ENCODE measurements at places on chromosomes 7 and 10. TPM values are rescaled to one million over a fixed set of nuclear protein-coding genes. Genes with fewer than 3 reads are reported as not detected.

DNA sequence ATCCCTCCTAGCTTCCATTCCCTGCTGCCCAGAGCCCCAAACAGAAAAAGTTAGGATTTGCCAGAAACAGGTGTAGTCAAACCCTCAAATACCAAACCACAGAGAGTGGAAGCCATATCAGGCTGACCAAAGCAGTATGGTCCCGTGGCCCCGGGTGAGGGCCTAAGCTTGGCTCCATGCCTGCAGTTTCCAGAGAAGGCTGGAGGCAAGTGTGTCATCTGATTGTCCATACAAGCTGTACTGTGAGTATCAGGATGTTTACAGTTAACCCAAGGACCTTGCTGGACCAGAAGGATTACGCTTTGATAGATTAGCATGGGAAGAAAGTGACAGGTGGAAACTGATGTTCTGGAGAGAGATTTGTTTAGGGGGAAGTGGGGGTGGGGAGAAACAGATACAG is 96.3 kb downstream of the PRKAG2 start:
- no peak for DNase-seq
- no peaks in the 10 kb centered on the region for H3K27me3 ChIP-seq
- H3K27ac ChIP-seq = no peak overlapping the region
- peaks cover 14% of the 10 kb centered on the region for H3K36me3 ChIP-seq
- H3K4me1 ChIP-seq = no peaks in the 10 kb centered on the region

- no peaks in the 10 kb centered on the region for H3K27me3 ChIP-seq
- H3K27ac ChIP-seq = no peak overlapping the region
- H3K4me1 ChIP-seq = peaks cover 11% of the 10 kb centered on the region
- no peak overlapping the region for H3K4me3 ChIP-seq
Observed at GRCh38 chr7:39971924-39972323, 21.9 kb downstream of the CDK13 start.

DNA sequence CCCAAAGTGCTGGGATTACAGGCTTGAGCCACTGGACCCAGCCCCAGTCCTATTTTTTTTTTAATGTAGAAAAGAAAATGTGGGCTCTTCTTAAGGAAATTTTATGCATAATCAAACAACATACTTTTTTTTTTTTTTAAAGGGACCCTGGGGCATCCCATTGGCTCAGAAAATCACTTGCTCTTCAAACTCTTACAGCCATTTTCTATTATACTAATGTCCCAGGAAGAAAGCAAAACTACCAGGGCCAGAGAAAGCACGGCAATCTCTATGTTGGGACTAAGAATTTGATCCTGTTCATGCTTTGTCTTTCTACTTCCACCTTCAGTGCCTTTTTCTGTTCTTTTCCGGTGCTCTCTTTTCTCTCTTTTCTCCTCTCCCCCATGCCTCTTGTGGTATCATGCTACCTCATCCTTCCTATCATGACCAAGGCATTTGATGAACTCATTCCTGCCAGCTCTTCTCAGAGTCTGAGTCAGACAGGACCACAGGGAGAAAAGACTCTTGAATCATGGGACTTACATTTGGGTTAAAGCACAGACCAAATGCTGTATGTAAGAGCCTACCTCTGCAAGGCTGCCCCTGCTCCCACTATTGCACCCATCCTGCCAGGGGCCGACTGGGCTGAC is 76.4 kb upstream of the CCNY start:
- no peaks in the 10 kb centered on the region for H3K27me3 ChIP-seq
- H3K27ac ChIP-seq = no peak overlapping the region
- H3K4me1 ChIP-seq = no peaks in the 10 kb centered on the region

The OR9A2 gene
- total RNA-seq = not detected

DNA sequence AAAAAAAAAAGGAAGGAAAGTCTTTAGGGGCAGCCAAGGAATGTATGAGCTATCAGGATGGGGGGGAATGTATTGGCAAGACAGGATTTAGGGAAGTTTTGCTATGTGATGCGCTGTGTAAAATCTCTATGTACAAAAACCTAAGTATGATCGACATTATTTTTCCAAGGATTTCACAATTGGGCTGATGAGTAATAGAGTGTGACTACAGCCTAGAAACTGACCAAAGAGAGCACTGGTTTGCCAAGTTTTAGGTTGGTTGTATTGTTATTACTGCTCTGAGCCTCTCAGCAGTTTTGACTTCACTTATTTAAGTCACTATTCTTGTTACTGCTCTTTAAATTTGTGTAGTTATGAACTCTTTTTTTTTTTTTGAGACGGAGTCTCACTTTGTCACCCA is 107.3 kb downstream of the NRCAM start:
- no peaks in the 10 kb centered on the region for H3K4me1 ChIP-seq
- H3K4me3 ChIP-seq = no peak overlapping the region
- no peak for DNase-seq
- no peak overlapping the region for H3K27ac ChIP-seq

- H3K4me1 ChIP-seq = no peaks in the 10 kb centered on the region
- no peaks in the 10 kb centered on the region for H3K27me3 ChIP-seq
- H3K36me3 ChIP-seq = no peaks in the 10 kb centered on the region
- H3K4me3 ChIP-seq = no peak overlapping the region
Observed at GRCh38 chr7:38107486-38107893, 70.6 kb upstream of the STARD3NL start.

DNA sequence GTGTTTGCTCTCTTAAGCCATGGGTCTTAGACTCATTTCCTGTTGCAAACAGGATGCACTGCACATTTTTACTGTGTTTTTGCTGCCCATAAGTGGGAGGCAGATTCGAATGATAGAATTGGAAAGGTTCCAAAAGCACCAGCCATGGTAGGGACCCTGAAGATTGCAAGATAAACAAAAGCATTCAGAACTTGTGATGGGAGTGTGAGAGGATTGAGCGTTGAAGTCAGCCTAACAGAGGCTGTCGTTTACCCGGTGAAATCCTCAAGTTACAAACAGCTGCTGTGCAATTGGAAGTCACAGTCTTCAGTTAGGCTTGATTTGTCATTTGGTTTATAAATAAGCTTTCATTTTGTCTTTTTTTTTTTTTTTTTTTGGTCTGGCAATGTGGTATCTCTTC is 192.7 kb upstream of the MKI67 start:
- no peak overlapping the region for H3K27ac ChIP-seq
- no peak for DNase-seq

DNA sequence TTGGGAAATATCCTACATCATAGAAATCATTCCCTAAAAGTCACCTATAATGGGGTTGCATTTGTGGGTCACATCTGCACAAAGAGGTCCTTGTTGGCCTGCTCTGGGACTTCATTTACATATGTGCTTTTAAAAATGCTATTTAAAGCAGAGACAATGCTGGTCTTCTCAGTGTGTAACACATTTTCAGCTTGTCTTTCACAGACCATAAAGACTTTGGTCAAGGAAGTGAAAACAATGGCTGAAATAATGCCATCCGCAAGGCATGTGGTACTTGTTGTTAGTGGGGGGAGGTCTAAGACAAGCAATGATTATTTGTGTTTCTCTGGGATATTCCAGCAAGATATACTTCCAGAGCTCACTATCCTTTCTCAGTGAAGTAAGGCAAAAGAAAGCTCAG is 84.6 kb upstream of the PDLIM1 start:
- peaks cover 58% of the 10 kb centered on the region for H3K4me1 ChIP-seq
- no peaks in the 10 kb centered on the region for H3K27me3 ChIP-seq
- no peak for DNase-seq

DNA sequence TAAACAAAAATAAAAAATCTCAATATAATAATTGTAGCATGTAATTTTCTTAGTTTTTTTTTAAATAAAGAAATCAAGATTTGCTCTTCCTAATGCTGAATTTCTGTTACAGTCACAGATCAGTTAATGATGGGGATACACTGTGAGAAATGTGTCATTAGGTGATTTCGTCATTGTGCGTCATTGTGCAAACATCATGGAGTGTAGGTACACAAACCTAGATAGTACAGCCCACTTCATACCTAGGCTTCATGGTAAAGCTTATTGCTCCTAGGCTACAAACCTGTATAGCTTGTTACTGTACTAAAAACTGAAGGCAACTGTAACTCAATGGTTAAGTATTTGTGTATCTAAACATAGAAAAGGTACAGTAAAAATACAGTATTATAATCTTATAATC is 74.4 kb upstream of the LSM8 start:
- no peaks in the 10 kb centered on the region for H3K27me3 ChIP-seq
- H3K4me3 ChIP-seq = no peak overlapping the region
- H3K4me1 ChIP-seq = no peaks in the 10 kb centered on the region
- no peak overlapping the region for H3K27ac ChIP-seq

Data from ascending aorta (tissue), 2 donors.